ENCODE measurements at places on chromosomes 1 and 21.
A peak's percentile ranks its signal among the peaks of the same experiment; 100 is the strongest.

DNA sequence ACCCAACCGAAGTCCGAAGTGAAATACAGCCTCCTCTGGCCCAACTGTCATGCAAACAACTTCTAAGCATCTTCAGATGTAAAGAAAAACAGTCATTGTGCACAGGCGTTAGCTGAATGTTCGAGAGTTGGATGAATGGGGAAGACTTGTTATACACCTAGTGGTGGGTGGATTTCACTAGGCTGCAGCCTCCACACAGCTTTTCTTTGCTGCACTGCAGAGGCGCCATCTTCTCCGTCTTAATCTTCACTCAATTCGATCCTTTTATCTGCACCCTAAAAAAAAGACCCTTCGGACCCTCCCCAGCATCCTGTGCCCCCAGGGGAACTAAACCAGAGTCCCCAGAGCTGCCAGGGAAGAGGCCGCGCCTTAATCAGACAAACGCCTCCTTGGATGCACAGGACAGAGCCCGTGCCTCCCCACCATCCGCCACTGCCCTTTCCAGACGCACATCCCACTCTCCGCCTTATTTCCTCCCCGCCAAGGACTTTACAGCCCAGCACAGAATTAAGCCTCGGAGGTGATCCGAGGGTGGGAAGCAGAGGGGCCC is 1.4 kb downstream of the APP start:
- DNase-seq, result peak; percentile 2

GRCh38 chr1:222247081-222247480 is 300.8 kb downstream of the HHIPL2 start:
- DNase-seq, result no peak

DNA sequence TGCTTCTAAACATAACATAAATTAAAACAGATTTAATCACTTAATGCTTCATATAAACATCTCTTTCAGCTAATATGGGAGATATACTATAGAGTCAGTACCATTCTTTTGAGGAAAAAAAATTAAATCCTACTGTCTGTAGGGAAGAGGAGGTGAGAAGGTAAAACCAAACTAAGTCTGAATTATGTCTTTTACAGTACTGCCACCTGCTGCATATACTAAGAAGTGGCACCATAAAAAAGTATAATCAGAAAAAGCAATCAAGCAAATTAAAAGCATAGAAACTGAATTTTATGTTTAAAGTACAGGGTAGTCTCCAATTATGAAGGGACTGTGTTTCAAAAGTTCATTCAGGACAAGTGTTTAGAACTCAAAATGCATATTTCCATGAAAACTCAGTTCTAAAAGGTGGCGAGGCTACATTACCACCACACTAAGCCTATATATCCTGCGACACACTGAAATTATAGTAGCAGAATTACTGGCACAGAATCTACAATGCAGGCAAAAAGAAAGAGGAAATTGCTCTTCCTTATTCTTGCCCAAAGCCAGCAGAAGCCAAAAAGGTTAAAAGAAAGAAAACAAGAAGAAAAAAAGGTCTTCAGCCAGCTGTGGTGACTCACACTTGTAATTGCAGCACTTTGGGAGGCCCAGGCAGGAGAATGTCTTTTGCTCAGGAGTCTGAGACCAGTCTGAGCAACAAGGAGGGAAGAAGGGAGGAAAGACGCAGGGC is 9.0 kb downstream of the NSL1 start:
- DNase-seq, result no peak

- no peak for DNase-seq
Measured at GRCh38 chr1:172637522-172637921, 21.4 kb upstream of the FASLG start.

DNA sequence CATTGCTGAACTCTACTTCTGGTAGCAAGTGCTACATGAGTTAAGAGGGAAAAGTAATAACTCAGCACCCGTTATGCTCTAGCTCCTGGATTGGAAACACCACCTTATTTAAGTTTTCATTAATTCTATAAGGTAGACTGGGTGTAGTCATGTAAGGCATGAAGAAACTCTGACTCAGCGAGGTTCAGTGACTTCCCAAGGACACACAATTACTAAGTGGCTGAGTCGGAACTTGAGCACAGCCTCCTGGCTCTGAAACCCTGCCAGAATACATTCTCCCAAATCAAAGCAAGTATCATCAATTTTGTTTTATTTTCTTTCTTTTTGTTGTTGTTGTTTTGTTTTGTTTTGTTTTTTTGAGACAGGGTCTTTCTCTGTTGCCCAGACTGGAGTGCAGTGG is 29.1 kb upstream of the SCCPDH start:
- DNase-seq, result no peak

DNA sequence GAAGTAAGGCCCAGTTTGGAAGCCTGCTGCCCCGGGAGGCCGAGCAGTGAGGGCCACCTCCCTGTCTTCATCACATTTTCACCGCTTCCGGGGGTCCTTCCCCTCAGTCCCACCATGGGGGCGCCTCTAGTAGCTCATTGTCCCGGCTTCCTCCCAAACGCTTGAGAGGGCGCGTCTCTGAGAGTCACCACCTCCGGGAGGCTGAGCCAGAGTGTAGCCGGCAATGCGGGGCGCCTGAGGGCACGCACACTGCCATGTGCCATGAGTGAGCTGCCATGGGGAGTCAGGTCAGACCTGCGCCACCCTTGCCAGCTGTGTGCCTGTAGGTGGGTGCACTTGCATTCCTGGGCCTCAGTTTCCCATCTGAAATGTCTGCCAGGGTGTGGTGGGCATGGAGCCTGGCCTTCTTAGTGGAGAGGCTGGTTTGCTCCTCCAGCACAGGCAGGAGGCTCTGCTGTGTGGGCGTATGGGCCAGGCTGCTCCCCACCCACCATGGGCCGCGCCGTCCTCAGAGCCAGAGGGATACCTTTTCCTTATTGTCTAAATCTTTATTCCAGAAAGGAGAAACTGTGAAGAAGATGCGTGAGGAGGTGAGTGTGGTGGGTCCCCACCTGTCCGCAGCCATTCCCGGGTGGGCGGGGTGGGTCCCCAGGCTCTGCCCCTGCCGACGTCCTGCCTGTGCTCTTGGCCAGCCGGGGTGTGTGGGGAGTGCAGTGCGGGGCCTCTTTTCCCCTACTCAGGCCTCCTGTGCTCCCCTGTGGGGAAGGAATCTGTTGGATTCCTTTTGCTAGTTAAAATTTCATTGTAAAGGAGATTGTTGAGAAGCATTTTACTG is 81.3 kb upstream of the COL6A1 start:
- DNase-seq, result no peak

GRCh38 chr1:85463731-85464496 is 1.0 kb downstream of the DDAH1 start:
- no peak for DNase-seq

GRCh38 chr1:28582248-28582615 is 9.8 kb upstream of the RAB42 start:
- no peak for DNase-seq

GRCh38 chr1:14598498-14599182 is at the start of gene KAZN:
Gene KAZN (plus strand): TSS chr1:14598685.
- DNase-seq, result no peak

GRCh38 chr1:178486100-178487069 is 10.4 kb downstream of the CLEC20A start:
- DNase-seq, result no peak

DNA sequence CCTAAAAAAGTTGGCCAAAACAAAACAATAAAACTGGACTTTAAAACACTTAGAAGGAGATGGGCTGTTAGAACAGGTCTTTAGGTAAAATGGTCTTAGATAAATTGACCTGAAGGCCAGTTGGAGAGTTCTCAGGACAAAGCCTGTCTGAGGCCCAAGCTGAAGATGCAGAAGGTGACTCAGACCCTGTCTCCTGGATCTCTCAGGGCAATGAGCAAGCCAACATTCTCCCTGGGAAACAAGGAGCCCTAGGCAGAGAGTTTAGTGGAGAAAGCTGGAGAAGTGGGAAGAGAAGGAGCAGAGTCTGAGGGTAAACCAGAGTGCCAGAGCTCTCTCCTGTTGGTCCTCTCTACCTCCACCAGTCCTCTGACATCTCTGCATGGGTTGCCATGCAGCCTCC is 70.1 kb downstream of the FCRL5 start:
- DNase-seq, result no peak

DNA sequence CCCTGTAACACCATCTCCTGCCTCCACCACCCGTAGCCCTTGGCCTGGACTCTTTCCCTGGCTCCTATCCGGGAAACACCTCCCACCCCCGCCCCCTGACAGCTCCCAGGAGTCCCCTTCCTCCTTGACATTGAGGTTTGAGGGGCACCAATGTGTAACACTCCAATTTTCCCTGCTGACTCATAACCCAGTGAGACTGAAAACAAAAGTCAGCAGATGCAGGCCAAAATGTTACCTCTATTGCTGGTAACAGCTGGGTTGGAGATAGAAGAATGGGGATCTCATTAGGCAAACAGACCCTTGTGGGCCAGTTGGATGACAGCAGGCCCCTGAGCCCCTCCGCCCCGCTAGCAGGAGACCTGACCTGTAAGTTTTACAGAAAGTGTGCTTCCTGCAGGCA is 237.2 kb downstream of the KAZN start:
- no peak for DNase-seq

DNA sequence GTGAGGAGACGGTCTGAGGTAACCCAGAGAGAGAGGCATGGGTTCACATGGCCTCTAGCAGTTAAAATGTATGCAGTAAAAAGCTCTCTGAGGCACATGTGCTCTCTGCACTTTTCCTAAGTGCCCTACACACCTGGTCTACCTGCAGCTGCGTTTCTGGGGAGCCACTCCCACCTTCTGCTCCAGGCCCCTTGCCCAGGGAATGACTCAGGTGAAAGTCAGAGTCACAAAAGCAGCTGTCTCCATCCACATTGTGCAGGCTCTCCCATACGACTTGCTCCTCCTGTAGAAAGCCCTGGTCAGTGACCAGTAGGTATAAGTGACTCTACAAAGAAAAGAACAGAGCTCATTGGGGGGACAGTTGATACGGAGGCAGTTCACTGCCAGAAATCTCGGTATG is 8.8 kb downstream of the MINDY1 start:
- DNase-seq, result no peak

- DNase-seq, result no peak
Measured at GRCh38 chr1:110136911-110137310, 13.4 kb upstream of the SLC6A17 start.

DNA sequence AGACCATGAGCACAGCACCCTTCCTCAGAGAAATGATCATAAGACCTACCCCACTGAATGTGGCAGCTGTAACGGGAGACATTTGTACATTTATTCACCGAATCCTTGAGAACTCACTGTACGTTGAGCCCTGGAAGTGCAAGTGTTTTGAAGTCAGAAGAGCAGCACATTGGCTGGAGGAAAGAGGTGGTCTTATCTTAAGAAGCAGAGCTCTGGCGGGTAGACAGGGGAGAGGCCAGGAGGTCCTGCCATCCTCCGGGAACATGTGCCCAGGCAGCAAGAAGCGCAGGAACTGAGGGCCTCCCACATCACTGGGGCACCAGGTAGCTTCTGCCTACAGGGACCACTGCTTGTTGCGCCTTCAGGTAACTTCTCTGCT is 169.2 kb upstream of the IRF2BP2 start:
- no peak for DNase-seq

DNA sequence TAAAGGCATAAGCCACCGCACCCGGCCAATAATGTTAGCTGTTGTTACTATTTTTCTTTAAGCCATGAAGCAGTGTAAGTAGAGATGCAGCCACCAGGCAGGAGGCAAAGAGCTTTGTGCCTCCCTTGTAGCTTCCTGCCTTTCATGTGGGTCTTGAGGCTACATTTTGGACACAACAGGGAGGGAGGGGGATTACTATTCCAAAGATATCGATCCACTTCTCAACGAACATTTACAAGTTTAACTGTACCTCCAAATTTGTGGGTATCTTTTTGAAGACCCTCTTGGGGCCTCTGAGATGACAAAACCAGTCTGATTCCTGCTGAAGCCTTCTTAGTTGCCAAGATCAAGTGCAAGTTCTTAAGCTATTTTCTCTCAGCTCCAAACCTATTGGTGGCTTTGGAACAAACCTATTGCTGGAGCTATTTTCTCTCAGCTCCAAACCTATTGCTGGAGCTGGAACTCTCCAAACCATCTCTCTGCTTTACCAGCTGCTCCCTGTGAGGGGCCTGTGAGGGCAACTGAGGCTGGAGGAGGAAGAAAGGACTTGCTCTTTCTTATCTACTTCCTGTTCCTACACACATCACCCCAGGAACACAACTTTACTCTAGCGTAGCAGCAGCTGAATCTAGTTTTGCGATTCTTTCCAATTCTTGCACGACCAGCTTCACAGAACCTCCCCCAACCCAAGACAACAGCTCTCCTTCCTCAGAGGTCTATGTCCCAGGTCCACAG is 16.1 kb upstream of the RCAN3 start:
- no peak for DNase-seq

DNA sequence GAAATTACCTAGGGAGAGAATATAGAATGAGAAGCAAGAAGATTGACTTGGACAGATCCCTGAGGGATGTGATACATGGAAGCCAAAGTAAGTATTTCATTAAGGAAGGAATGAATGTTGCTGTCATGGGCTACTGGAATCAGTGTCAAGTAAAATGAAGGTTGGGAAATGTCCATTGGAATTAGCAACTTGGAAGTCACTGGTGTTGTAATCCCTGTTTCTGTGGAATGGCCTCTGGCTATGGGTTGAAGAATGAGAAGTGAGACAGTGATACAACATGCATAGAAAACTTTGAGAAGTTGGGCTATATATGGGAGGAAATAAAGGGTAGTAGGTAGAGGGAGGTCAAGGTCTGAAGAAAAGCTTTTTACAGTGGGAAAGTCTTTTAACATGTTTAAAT is 54.7 kb downstream of the CCDC18 start:
- DNase-seq, result no peak

DNA sequence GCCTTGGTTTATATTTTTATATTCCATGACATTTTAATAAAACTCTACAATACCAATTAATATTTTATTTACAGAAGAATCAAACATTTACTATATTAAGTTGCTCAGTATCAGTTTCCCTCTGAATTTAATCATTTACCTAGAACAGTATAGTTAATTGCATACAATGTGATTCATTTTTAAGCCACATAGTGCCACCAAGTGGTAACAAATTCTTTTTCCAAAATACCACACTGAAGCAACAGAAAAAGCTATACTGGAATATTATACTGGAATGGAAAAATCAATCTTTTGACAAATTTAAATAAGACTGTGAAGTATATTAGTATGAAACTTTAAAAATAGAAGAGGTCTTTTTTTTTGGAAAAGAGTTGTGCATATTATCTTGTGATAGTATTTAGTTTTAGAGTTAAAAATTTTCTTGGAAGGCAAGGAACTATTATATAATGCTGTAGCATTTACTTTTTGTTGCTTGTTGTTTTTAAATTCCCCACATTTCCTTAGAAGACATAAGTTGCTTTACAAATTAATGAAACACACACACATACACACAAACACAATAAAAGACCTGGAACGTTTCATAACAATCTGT is 57.3 kb downstream of the ZNF644 start:
- DNase-seq, result no peak

- DNase-seq, result peak; percentile 4
Measured at GRCh38 chr1:10338047-10338446, 60.8 kb upstream of the PGD start.

- no peak for DNase-seq
Measured at GRCh38 chr1:53640701-53641075, 98.3 kb downstream of the GLIS1 start.

GRCh38 chr1:112998592-112999235 is 42.7 kb upstream of the SLC16A1 start:
- no peak for DNase-seq
